ENCODE measurements at places on chromosomes 2 and 18. TPM values are rescaled to one million over a fixed set of nuclear protein-coding genes. Genes with fewer than 3 reads are reported as not detected.

Gene SERPINB13
- total RNA-seq: not detected

Gene SCN7A
- total RNA-seq: 0.23 TPM

Gene DSG4
- not detected for total RNA-seq

Gene C2orf80
- total RNA-seq: not detected

Gene MLPH
- total RNA-seq: 50.9 TPM

Gene KLHL29
- total RNA-seq: 4.2 TPM

Gene SLC66A3
- 19.0 TPM for total RNA-seq

Gene NBAS
- total RNA-seq: 150 TPM

Gene CD8A
- not detected for total RNA-seq
